ENCODE measurements at places on chromosomes 3 and 15.
A peak's percentile ranks its signal among the peaks of the same experiment; 100 is the strongest.

DNA sequence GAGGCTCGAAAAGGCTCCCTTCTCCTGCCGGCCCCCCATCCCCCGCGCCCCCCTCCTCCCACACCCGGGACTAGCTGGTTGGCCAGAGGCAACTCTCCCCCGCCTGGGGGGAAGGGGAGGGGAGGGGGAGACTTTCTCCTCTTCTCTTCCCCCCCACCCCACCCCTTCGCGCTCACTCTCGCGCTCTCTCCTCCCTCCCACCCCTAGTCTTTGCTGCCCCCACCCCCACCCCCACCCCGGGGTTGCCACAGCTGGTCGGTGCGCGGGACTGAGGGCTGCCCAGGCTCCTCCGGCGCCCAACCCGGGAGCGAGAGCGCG is 710 bp downstream of the MECOM start:
- DNase-seq, result no peak

DNA sequence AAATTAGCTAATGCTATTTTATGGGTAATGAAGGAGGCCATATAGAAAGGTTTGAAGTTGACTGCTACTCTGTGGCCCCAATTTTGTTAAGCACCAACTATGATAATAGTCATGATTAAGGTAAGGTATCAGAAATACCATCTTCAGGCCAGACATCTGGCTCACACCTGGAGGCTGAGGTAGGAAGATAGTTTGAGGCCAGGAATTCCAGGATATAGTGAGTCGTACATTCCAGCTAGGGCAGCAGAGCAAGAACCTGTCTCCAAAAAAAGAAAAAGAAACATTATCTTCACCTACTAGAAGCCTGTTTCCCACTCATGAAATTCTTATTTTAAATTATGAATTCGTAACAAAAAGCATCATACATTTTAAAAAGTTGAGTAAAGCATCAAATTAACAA is 64.4 kb downstream of the LRRC28 start:
- no peak for DNase-seq

- no peak for DNase-seq
These were observed 3.8 kb upstream of the PLXNA1 start for GRCh38 chr3:126979046-126979628.

DNA sequence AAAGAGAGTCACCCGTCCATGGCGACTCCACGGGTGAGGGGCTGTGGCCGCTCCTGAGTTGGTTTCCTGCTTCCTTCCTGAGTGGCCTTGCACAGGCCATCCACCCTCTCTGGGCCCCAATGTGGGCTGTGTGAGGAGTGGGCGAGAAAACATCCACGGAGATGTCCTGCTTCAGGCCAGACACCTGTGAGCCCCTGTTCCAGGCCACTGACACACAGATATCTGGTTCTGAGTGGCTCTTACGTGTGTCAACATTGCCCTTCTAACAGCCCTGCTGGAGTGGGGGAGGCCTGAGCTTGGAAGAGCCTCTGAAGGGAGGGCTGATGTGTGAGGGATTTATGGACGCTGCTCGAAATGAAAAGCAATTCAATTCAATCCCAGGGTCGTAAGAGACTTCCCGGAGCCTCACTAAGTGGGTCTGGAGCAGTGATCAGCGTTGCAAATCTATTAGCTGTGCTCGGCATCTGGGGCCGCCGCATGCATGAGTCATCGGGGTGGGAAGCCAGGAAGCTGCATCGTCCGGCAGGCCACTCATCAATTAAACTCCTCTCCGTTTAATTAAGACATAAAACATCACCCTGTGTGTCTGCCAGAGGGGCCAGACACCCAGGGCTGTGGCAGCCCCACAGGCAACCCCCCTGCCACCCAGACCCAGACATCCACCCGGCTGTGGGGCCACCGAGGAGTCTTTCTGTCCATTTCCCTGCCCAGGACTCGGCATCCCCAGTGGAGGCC is 20.0 kb upstream of the PRR23E start:
- no peak for DNase-seq

DNA sequence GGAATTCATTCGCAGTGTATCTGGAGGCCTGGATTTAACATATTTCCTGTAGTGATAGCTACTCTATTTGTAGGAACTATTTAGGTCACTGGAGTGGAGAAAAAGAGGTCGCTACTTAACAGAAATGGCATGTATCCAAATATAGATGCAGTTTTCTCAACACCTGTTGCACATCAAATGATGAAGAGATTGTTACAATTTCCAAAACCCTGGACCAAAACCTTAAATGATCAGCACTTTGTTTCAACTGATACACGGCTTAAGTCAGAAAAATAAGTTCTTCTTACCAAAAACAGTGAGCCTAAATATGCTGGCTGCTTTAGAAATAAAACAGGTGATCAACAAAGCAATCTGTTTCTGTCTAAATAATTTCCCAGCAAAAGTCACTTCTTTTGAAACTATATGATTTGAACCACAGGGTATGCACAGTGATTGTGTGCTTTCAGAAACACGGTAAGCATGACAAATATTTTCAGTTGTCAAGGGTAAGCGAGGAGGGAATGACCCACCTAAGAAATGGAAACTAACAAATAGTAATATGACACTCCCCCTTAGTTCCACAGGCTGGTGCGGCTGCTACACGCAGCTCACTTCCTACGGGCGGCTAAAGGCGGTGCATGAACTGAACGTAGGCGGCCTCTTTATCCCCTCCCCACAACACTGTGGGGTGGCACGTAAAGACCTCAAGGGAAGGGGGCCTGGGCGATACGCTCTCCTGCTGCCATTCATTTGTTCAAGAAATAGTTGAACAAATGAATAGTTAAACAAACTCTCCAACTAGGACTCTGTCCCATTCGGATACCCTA is 1.1 kb downstream of the EHD4 start:
- peak; percentile 86 for DNase-seq

DNA sequence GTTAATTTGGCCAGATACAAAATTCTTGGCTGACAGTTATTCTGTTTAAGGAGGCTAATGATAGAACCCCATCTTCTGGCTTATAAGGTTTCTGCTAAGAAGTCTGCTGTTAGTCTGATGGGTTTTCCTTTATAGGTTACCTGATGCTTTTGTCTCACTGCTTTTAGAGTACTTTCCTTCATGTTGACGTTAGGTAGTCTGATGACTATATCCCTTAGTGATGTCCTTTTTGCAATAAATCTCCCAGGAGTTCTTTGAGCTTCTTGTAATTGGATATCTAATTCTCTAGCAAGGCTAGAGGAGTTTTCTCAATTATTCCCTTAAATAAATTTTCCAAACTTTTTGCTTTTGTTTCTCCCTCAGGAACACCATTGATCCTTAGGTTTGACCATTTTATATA is 114.1 kb upstream of the CDIN1 start:
- no peak for DNase-seq

DNA sequence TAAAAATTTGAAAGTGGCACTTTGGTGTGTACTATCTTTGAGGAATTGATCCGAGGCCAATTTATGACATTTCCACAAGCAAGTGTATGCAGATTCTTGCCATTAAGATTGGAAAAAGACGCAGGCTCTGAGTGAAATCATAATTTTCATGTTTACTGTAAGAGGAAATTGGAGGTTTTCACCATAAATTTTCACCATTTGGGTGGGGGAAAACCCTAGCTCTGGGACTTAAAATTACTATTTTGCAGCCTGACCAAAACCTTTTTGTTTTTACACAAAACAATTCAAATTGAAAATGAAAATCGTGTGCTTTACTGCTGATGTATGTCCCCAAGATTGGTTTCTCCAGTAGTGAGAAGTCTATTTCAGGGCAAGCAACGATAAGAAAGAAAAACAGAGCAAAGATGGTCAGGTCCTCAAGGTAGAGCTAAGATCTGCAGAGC is 282.6 kb downstream of the FOXP1 start:
- DNase-seq, result peak; percentile 87

DNA sequence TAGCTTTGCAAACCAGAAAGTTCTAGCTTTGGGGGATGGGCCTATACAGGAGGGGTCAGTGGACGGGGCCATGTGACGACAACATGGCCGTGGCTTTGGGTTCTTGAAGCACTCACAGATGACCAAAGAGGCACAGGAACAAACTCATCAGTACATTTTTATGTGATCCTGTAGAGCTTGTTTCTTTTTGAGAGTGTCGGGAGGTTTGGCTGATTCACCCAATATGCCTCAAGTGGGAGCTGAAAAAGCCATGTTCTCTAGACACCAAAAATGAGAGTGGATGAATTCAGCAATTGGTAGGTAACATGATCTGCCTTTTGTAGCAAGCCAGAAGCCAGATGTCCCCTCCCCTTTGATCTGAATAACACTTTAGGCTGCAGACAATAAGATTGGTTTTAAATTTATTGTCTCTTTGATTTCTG is 30.1 kb downstream of the GREM1 start:
- DNase-seq, result no peak

- DNase-seq, result no peak
These were observed 440.5 kb downstream of the SHQ1 start for GRCh38 chr3:72407766-72408165.

GRCh38 chr3:13886593-13887129 is 6.8 kb upstream of the WNT7A start:
- no peak for DNase-seq

- peak; percentile 17 for DNase-seq
These were observed 41.4 kb downstream of the SNAPC5 start for GRCh38 chr15:66456211-66456610.

DNA sequence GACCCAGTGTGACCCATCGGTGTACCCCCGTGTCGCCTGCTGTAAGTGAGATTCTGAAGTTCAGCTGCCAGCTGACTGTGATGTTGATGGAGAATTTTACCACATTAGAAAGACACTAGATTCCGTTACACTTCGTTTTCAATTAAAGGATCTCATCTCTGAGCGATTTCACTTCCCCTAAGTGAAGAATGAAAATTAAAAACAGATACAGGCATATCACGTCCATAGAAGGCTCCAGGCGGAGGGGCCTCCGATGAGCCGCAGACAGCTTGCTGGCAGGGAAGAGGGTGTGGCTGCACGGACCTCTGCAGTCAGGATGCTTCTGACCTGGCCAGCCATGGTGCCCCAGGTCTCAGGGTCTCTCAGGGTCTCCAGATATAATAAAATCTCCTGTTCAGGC is 6.6 kb upstream of the CPN2 start:
- no peak for DNase-seq

GRCh38 chr15:66115568-66116206 is 137.9 kb downstream of the MEGF11 start:
- no peak for DNase-seq

DNA sequence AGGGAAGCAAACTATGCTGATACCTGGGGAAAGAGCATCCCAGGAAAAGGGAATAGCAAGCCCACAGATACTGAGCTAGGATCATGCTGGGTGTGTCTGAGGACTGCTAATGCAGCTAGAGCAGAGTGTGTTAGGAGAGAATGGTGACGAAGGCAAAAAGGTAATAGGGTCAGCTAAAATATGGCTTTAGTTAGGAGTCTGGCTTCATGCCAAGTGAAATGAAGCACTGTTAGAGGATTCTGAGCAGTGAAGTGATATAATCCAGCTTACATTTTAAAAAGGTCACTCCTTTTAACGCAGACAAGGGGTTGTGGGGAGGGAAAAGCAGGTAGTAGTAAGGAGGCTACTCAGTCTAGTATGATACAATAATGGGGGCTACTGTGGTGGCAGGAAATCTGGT is 30.4 kb downstream of the SECISBP2L start:
- DNase-seq, result no peak

- no peak for DNase-seq
These were observed 38.1 kb downstream of the MFSD1 start for GRCh38 chr3:158839966-158840365.

- DNase-seq, result no peak
These were observed 106.3 kb upstream of the BOC start for GRCh38 chr3:113105093-113105449.

- no peak for DNase-seq
These were observed 149.0 kb downstream of the MAGI1 start for GRCh38 chr3:65889707-65890099.

DNA sequence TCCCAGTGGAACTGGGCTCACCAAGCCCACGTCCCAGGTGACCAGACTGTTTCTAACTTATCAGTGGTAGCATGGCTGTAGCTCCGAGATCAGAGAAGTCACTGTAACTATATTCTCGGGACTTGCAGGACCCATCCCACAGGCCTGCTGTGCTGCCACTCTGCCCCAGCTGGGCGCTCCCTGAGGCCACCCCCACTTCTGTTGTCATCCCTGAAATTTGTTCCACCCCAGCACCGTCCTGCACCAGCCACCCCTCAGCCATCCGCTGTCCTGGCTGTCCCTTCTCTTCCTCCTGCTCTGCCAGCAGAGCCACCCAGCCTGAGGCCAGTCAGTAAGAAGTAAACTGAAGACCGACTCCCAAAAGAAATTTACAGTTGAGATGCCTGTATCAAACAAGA is 33.0 kb upstream of the VILL start:
- DNase-seq, result no peak

Data from activated CD4-positive, alpha-beta T cell treated with anti-CD3 and anti-CD28 coated beads, Interleukin-2, Interleukin-4, amounts not matched to agents 100 ng/mL and 50 ng/mL, durations not matched to agents 16 hours and 8 hours (primary cell).